ENCODE measurements at places on chromosomes 16 and 17.

- peak; percentile 80 for DNase-seq
Observed at GRCh38 chr17:44197980-44198720, 1.5 kb downstream of the ATXN7L3 start.

- no peak for DNase-seq
Observed at GRCh38 chr17:43308999-43309398, 75.2 kb upstream of the RNU2-1 start.

DNA sequence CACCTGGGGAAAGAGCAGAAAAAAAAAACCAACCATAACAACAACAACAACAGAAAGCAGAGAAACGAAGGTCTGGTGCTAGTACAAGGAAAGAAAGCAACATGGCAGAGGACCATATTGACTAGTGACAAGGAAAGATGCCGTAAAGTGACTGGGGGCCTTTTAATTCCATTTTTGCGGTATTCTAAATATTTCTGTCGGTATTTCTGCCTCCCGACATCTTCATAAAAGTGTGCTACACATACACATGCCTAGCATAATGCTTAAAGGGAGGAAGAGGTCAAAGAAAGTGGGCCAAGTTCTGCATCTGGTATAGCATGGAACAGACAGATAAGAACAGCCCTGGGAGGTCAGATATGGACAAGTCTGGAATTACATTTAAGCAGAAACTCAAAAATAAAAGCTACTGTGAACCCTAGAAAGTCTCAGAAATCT, 19.5 kb upstream of the RNF43 start:
- DNase-seq: no peak

DNA sequence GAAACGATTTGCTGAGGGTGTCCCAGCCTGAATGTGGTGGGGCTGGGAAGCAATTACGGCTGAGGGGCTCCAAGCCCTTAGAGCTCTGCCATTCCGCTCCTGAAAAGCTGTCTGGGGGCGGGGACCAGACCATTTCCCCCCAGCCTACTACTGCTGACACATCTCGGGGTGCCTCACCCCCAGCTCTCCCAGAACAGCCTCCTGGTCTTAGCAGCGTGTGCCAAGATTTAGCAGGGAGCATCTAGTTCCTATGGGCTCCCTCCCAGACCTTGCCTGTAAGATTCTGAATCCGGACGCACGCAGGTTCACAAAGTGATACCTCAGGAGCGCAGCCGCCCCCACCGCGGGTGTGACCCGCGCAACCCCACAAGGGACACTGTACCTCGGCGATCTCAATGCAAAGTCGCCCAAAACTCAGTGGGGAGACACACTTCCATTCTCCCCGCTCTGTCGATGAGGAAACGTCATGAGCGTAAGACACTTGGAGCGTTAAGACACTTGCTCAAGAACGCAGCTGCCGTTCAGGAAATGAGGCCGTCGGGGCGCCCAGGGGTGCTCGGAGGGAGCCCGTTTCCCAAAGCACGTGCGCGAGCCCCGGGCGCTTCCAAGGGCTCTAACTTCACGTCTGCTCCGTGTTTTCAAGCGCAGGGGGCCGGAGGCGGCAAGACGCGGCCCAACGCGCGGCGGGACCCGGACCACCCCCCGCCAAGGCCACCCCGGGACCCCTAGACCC, 629 bp downstream of the GEMIN4 start:
- DNase-seq: peak; percentile 52

DNA sequence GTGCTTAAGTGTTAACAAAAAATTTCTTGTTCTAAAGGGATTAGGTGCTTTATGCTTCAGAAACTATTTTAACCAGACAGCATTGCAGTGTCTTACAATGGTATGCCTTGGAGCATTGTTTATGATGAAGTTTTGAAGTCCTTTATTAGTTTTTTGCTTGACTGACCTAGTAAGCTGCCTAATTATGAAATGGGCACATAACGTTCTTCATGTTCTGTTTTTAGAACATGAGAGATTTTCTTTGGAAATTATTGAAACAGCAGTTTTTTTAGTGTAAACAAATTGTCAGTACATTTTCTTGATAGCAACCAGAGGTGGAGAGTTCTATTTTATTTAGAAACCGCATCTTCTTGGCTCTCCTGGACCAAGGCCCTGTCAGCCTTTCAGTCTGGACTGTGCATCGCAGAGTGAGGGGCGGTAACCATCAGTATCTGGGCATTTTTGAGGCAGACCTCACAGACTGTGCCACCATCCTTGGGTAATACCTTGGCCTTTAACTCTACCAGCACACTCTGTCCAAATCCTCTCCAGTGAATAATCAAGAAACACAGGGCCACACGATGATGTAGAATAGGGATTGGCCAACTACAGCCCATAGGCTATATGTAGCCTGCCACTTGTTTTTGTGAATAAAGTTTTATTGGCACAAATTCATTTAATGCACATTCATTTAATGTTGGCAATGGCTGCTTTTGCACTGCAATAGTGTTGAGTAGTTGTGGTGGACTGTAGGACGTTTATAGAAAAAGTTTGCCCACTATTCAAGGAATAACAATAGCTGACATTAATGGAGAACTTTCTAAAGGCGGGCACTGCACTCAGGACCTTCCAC, 81.1 kb downstream of the VPS35L start:
- DNase-seq: no peak

GRCh38 chr17:71970312-71970711, 150.5 kb upstream of the SOX9 start:
- DNase-seq: no peak

GRCh38 chr16:8567355-8568230, 22.7 kb downstream of the TMEM114 start:
- peak; percentile 81 for DNase-seq

GRCh38 chr16:74190292-74190691, 106.3 kb upstream of the PSMD7 start:
- DNase-seq: no peak

GRCh38 chr17:44733753-44734152, 25.0 kb upstream of the ADAM11 start:
- no peak for DNase-seq

DNA sequence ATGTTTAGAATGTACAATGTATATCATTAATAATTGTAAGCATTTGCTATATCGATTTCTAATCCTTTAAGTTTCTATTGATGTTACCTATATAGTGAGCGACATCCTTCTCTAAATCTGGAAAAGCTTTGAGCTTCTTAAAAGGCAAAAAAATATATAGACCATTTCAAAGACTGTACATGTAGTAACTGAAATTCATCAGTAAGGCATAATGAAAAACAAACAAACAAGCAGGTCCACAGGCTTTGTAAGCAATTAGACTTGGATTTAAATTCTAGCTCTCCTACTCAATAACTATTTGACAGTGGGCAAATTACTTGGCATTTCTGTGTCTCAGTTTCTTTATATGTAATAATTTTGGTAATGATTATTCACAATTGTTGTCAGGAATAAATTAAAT, 51.7 kb upstream of the NACA2 start:
- no peak for DNase-seq

DNA sequence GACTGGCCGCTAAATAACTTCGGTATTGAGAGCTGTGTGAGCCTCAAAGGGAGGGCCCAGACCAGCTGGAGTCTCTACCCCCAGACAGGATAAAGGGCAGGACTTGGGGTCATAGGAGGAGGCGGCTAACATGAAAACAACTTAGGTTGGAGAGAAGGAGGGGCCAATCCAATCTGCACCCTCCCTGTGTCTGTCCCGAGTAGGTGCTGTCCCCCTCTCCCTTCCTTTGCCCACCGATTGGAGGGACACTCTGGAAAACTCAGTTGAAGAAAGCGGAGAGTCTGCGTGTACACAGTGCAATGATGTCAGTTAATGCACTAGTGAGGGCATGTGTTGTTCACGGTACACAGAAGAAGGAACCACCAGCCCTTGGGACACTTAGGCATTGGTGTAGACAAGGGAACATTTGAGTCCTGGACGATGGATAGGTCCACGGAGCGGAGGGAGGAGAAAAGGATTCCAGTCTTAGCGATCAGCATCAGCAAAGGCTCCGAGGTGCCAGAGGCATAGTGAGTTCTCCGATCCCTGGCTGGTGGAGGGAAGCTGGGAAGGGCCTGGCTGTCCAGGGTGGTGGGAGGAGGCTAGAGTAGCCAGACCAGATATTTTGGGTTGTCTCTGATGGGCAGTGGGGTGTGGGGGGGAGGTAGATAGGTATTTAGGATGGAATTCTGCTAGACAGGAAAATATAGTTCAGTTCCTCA, 761 bp downstream of the NOL3 start:
- no peak for DNase-seq

- DNase-seq: no peak
Observed at GRCh38 chr17:72575542-72576233, 454.9 kb downstream of the SOX9 start.

Data from CD4-positive, alpha-beta T cell treated with Interleukin-12 subunit alpha and Interleukin-12 subunit beta, for 1 hour (primary cell).